Panc1 (cell line): ENCODE measurements at places on chromosomes 12 and 14.

- DNase-seq = no peak
Measured at GRCh38 chr12:42865282-42865681, 275.7 kb upstream of the PRICKLE1 start.

- DNase-seq = no peak
Measured at GRCh38 chr12:57577981-57578758, 12.8 kb upstream of the PIP4K2C start.

DNA sequence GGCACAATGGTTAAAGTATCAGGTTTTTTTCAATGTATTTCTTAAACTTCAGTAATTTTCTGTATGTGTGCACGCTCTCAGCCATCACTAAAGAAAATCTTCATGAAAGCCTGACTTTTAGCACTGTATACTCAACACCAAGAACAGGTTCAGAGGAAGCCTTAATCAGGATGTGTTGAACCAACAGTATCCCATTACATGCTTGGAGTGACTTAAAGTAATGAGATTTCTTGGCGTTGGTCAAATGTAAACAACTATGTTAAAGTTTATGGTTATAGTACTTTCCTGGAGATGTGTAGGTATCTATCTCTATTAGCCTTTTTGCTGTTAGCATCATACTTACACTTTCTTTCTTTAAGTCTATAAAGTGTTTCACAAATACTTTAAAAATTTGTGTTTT is 335.0 kb downstream of the CCER1 start:
- no peak for DNase-seq

DNA sequence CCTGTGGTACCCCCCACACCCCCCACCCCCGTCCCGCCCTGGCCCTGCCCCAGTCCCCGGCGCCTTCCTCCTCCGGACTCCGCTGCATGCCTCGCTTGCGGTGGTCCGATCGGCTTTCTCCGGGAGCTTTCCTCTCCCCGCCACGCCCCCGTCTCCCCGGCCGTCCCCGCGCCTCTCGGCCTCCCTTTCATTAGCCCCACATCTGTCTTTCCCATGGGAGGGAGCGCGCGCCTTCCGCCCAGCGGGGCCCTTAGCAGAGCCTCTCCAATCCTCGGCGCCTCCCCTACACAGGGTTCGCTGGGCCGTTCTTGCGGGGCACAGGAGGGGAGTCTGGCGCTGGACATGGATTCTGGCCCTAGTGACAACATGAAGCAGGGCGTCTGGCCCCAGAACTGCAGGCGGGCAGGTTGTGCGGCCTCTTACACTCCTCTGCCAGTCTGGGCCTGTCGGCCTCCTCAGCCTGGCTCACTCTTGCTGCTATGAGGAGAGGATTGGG is 1.5 kb upstream of the EFS start:
- no peak for DNase-seq

DNA sequence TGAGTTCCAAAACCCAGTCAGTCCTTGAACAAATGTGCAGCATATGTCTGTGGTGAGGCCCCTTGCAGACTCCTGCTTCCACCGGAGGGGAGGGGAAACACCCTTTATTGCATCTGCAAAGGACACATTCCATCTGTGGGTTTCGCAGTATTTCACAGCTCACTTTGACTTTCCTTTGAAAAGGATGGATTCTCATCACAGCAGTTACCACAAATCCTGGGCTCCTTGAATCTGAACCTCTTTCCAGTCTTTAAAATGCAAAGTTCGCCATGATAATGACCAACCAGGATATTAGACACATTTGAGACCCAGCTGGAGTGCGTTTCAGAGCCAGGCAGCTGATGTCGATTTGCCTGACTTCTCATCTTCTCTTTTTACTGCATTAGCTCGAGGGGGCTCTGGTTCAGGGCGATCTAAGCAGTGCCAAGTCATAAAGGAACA is 242.4 kb downstream of the SLC15A4 start:
- no peak for DNase-seq

GRCh38 chr12:93165384-93165932 is 212.3 kb upstream of the NUDT4 start:
- DNase-seq = no peak

- DNase-seq = no peak
Measured at GRCh38 chr12:104340925-104341611, 37.5 kb downstream of the EID3 start.

GRCh38 chr14:23537351-23538049 is 14.1 kb downstream of the ZFHX2 start:
- no peak for DNase-seq

DNA sequence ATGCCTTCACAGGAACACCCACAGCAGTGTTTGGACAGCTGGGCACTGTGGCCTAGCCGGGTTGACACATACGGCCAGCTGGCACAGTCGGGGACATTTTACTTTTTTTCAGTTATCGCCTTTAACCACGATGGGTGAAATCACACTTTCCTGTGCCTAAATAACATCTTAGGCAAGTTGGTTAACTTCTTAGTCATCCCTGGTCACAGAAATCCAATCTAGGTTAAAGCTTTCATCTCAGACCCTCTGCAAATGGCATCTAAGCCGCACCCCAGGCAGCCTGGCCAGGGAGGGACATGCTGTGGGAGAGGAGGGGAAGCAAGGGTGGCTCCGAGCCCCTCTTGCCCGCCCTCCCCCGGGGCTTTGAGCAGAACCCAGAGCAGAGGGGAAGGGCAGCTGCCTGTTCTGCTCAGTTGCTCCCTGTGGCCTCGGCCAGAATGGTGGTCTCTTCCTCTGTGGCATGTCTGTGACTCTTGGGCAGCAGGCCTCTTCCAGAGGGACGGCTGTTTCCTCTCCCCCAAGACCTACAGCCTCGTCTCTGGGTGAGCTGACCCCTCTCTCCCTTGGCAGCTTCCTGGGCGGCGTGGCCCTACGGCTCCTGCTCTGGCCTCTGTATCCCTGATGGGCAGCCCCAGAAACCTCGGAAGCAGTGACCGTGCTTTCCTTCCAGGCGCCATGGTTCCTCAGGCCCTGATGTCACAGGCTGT is 85.4 kb upstream of the DYNC1H1 start:
- DNase-seq = no peak

GRCh38 chr14:32225378-32225920 is 22.4 kb upstream of the RNU6-8 start:
- DNase-seq = no peak

DNA sequence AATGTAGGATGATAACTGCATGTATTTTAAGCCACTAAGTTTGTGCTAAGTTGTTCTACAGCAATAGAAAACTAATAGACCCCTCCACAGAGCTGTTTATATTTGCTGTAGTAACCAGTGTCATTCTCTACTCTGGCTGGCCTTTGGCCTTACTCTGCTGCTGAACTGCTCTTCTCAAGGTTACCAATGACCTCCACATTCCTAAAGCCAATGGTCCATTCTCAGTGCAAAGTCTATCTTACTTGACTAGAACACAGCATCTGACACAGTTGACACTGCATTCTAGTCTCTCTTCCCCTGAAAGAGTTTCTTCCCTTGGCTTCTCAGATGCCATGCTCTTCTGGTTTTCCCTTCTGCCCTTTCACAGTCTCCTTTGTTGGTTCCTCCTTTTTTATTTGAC is 154.8 kb upstream of the CRY1 start:
- no peak for DNase-seq

DNA sequence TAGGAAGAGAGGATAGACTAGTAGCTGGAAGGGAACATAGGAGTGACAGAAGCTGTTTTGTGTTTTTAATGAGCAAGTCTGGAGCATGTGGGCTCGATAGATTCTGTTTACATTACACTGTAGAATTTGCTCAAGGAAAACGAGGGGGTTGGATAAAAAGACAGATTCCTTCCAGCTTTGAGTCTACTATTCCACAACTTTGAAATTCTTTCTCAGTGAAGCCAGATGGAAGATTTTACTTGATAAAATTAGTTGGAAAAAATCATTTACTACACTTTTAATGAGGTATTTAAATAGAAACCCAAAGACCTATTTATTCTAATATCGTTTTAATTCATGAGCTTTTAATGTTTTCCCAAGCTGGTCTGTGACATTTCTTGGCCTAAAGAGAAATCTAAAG is 19.5 kb upstream of the EPS8 start:
- no peak for DNase-seq

DNA sequence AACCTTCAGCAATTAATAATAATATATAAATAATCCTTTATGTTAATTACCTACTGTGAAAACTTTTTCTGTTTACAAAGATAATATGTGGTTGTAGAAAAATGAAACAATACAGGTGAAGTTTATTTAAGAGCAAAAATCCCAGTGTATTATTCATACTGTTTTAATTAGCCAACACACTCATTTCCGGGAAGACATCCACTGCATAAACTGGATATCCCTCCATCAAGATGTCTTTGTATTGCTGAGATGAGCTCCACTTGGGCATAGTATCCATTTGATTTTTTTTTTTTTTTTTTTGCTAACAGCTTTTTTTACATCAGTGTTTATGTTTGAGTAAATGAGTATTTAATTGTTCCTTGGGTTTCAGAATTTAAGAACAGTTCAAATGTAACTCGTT is 13.7 kb upstream of the DERA start:
- no peak for DNase-seq
